Umbilical cord (tissue), 2 donors: ENCODE measurements at places on chromosomes 2 and 18. TPM values are rescaled to one million over a fixed set of nuclear protein-coding genes. Genes with fewer than 3 reads are reported as not detected.
A peak's percentile ranks its signal among the peaks of the same experiment; 100 is the strongest.

- DNase-seq, result no peak
These were observed 33.4 kb downstream of the TTR start for GRCh38 chr18:31624892-31625640.

DNA sequence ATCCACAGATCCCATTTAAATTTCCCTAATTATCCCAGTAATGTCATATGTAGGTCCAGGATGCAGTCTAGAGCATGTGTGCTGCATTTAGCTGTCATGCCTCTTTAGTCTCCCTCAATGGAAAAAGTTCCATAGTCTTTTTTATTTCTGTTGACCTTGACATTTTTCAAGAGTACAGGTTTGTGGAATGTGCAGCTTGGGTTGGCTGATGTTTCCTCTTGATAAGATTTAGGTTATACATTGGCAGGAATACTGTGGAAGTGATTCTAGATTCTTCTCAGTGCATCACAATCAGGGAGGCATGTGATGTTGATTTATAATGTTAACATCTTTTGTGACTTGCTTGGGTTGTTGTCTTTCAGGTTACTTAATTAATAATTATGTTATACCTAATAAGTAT lies 42.5 kb downstream of the PPM1B start:
- DNase-seq, result no peak

DNA sequence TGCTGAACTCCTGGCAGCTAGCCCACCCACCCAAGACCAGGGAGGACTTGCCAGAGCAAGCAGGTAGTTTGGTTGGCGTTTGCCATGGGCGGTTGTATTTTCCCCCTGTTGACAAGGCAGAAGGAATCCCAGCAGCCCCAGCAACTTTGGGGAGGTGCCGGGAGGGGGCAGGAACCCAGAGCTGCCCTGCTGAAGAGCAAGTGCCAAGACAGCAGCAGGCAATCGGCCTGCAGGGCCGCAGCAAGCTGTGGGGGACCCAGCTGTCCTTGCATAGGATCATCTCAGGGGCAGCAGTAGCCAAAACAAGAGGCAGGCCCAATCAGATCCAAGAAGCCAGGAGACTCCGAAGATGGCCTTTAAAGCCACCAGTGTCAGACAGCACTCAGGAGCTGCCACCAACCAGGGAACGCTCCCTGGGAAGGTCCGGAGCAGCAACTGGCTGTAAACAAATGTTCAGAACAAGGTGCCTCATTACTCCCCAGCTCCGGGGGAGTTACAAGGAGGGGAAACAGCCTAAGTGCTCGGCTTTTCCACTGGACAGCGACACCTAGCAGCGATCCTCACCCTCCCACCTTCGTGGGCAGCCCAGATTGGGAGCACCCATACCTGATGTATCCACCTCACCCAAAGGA lies 2.1 kb downstream of the ST8SIA5 start:
- no peak for DNase-seq

The CTNNA2 gene
- total RNA-seq, result 0.96 TPM

DNA sequence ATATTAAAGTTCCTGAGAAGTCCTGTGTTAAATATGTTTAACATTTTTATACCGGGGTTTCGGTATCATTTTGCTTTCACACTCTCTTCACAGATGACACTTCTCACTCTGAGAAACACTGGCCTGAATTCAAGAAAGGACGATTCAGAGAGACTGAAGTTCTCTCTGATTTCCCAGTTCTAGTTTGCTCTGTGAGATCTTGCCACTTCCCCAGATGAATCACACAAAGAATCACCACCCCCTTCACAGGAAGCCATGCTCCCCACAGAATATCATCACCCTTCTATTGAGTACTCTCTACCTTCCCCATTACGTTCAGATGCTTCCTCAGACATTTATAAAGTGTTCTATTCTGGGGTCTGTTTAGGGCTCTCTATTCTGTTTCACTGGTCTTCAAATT lies 16.1 kb upstream of the CD207 start:
- DNase-seq, result no peak

The COL4A4 gene
- 0.72 TPM for total RNA-seq

DNA sequence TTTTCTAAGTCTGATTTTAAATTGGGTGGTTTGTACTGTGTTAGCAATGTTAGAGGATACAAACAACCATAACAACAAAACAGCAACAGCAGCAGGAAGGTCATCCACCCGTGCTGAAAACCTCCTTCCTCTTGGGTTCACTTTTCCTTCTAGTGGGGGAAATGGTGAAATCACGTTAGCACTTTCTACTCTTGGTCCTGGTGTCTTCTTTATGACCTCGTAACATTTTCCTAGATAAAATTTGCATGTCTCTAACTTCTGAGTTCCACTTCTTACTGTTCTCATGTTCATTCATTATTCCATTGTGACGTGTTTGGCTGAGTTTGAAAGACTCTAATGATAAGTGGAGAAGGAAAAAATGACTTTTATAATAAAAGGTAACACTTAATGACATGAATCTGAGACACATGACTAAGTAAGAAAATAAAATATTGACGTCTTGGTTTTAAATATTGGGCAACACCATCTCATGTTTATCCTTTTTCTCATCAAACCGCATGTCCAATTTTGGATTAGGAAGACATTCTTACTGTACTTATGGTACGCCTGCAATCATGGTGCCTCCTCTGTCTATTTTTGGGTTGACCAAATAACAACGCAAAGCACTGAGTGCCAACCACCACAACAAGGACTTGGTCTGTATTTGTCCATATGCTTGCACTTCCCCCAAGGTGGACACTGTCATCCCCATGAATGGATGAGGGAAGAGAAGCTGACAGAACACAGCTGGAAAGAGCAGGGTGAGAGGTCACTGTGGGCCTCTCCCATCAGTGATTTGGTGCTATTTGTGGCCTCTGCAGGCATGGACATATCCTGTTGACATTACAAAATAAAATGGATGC lies 25.7 kb upstream of the IL1R1 start:
- no peak for DNase-seq

The BUB1 gene
- total RNA-seq, result 11.6 TPM

DNA sequence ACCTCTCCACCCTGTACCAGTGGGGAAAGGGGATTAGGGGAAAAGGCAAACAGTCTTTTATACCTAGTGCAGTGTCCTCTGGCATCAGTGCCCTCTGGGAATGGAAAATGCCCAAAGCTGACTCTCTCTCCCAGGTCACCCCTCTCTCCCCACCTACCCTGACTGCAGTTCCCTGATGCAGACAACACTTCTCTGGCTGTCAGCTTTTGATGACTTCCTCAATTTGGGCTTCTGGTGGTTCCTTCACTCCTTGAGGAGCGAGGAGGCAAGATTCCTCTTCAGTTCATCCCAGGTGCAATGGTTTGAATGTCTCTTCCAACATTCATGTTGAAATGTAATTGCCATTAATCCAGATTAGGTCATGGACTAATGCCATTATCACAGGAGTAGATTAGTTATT lies 19.7 kb upstream of the PPM1B start:
- no peak for DNase-seq

The ANKAR gene
- total RNA-seq, result 30.6 TPM

The ANKRD29 gene
- 16.9 TPM for total RNA-seq

The EVA1A gene
- 14.4 TPM for total RNA-seq

The C18orf54 gene
- total RNA-seq, result 7.0 TPM

GRCh38 chr2:226584518-226585055 lies 215.0 kb downstream of the IRS1 start:
- DNase-seq, result no peak

- peak; percentile 84 for DNase-seq
These were observed 202.1 kb upstream of the REV1 start for GRCh38 chr2:99691926-99692325.

GRCh38 chr2:207226671-207227061 lies 60.9 kb upstream of the KLF7 start:
- no peak for DNase-seq

GRCh38 chr2:171237751-171238505 lies 77.2 kb upstream of the TLK1 start:
- DNase-seq, result no peak

The SPRED2 gene
- 4.8 TPM for total RNA-seq

DNA sequence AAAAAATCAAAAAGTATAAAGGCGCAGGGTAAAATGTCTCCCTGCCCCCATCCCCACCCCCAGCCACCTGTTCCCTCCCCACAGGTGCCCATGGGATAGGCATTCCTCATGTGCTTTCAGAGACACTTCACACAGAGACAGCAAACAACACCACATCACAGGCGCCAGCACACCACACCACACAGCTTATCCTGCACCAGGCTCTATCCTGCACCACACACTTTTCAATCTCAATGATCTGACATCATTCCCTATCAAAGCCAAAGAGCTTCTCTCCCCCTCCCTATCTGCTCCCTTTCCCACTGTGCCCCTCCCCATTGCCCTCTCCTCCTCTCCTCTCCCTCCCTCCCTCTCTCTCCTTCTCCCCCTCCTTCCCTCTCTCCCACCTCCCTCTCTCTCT lies 15.5 kb downstream of the FAM178B start:
- no peak for DNase-seq

The MYO7B gene
- not detected for total RNA-seq

DNA sequence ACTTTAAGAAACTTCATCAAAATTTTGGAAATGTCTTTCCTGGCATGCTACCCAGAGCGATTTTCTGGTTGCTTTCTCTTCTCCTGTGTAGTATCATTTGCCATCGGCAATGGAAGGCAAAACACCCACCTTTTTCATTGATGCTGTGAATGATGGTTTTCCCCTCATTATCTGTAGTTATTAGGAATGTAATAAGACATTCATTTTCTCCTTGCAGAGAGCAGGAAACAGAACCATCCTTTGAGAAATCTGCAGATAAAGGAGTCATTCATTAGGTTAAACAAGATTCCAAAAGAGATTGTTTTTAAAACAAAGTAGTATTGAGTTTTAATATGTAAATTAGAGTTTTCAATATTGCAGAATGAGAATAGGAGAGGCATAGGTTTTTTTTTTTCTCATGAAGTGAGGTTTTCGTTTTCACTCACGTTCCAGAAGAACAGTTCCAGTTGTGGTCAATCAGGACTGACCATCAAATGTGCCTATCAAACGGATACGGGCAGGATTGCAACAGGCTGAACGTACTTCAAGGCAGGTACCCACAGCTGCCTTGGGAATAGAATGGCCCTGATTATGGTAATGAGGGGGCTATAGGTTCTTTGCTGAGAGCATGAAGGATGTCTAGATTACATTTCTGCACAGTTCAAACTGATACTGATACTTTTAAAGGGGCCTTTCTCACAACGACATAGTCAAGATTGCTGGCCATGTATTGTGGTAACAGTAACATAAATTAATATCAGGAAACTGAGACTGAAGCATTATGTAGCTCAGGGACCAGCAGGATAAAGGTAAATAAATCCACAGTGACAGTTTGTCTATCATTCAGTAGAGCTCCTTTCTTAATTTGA lies 49.8 kb upstream of the PLA2R1 start:
- no peak for DNase-seq

The ING5 gene
- total RNA-seq, result 22.4 TPM

GRCh38 chr2:106948540-106948939 lies 62.6 kb upstream of the ST6GAL2 start:
- no peak for DNase-seq

GRCh38 chr2:159230145-159230877 lies 56.2 kb downstream of the WDSUB1 start:
- no peak for DNase-seq

The MERTK gene
- 8.4 TPM for total RNA-seq

The KLHL41 gene
- total RNA-seq, result 0.72 TPM

The SERPINB8 gene
- 25.3 TPM for total RNA-seq

DNA sequence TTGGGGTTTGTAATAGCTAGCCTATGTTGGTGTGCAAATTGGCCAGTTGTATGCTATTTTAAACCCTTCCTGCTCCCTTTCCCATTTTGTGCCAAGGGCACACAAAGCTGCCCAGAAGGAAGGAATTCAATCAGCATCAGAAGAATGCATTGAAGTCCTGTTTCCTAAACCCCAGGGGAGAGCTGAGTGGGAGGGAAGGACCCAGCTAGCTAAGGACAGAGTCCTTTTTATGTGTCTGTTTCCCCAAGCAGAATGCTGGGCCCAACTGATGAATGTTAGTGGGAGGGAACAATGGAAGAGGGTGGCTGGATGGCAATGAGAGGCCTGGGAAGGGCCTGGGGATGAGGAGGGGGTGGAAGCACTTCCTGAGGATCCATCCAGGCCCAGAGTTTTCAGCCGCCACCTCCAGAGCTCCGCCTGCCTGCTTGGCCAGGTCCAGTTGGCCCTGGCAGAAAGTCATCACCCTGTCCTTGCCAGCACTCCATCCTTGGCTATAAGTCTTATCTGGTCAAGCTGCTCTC lies 32.7 kb downstream of the MEX3C start:
- DNase-seq, result no peak

DNA sequence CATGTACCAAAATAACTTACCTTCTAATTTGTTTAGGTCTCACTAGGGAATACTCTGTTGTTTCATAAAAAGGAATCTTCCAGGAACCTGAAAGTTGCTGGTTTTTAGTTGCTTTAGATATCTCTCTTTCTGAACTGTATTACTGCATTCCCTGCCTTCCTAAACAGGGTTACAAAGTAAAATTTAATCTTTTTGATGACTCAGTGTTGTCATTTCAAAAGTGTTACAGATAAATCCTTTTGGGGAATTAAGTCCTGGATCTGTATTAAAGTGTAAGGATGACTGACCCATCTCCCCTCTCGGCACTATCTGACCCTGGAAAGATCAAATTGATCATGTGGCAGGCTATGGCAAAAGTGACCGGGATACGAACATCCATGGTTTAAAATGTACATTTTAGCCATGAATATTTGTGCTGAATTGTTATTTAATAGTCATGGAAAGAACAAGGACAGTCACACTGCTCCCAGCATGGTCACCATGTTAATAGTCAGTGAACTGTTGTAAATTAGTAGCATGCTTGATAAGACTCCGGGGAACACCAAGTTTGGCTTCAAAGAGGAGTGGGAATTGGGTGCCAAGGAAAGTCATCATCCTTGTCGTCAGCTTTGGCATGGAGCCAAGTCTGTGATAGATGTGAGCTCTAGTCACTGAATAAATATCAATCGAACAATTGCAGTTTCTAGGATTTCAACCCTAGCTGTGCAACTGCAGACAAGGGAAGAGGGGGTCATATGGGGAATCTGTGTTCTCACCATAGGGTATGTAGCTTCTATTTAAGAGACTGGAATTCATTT lies 4.2 kb downstream of the PLEKHA3 start:
- DNase-seq, result no peak

DNA sequence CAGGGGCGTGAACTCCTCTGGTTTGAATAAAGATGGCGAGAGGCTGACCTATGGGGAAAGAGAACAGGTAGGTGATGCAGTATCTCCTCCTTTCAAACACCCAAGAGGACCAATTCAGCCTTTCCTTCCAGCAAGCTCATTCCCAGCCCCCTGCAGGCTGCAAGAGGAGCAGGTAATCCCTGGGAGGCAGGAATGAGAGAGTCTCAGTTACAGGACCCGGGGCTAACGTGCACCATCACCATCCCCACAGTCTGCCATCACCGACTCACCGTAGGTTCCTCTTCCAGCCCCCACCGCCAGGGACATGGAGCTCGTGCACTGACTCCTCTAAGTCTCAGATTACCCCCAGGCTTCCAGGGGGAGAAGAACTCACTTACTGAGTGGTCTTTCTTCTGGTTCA lies 26.7 kb downstream of the XDH start:
- no peak for DNase-seq

The TMEM200C gene
- 5.1 TPM for total RNA-seq

The FAM210A gene
- 26.2 TPM for total RNA-seq

DNA sequence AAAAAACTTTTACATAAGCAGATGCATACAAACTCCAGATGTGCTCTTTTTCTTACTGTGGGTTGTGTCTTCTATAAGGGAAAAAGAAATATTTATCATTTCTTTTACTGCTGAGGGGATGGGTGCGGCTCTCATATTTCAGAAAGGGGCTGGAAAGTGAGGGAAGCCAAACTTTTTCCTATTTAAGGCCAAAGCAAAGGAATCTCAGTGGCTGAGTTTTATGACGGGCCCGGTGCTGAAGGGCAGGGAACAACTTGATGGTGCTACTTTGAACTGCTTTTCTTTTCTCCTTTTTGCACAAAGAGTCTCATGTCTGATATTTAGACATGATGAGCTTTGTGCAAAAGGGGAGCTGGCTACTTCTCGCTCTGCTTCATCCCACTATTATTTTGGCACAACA lies at the start of gene COL3A1:
TSS of gene COL3A1 (plus strand) at position 210 of the 400 bp plus-strand sequence. CDS start at position 327, 117 bp downstream.
- DNase-seq, result peak; percentile 97
